ENCODE measurements at places on chromosomes 16 and 17.
A peak's percentile ranks its signal among the peaks of the same experiment; 100 is the strongest.

DNA sequence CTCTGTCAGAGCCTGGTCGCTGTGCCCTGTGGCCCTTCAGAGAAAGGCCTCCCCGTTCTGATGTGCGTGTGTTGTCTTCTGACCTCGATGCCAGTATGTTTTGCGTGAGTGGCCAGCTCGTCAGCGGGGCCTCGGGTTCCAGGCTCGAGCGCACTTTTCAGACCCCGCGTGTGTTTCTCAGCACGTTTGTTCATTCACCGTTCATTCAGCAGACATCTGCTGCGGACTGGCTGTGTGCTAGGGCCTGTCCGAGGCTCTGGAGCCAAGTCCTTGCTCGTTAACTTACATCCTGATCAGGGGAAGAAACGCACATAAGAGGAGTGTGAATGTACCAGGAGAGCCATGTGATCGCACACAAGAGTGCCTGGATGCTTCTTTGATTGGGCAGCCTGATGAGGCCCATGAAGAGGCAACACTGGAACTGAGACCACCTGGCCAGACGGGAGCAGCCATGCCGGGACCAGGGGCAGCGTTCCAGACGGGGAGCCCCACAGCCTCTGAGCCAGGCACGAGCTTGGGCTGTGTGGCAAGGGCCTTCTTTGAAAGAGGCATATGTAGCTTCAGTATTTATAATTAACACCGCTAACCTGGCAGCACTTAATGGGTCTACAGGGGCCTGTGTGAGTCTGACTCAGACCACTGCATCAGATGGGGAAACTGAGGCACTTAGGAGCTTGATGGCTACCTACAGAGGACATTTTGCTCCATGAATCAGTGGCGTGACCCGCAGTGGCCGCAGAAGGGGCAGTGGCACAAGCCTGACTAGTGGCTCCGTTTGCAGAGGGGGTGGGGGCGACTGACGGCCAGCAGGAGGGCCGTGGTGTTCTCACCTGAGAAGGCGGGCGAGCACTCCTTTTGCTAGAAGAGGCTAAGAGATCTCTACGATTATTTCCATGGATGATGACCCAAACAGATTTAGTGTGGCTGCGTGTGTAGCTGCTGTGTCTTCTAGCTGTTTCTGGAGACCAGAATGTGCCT is 187.9 kb upstream of the CHMP6 start:
- DNase-seq, result no peak

GRCh38 chr17:67830440-67830839 is 5.1 kb downstream of the BPTF start:
- DNase-seq, result no peak

DNA sequence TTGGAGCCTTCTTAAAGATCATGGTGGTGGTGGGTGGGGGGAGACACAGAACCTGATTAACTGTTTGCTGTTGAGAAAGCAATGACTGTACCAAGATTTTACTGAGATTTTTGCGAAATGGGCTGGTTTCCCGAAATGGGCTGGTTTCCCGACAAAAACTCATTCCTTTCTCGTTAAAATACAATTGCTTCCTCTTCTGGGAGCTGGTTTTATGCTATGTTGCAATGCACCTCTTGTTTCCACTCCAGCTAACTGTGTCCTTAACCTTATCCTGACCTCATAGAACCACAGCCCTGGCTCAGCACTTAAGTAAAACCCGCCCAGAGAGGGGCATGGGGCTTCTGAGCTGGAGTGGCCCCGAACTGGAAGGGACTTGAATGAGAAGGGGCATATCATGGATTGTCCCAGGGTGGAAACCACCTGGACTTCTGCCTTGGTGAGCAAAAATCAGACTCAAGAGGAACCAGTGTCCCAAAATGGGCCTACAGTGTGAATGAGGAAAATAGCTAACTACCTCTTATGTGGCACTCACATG is 20.9 kb downstream of the FAM20A start:
- no peak for DNase-seq

- DNase-seq, result no peak
Measured at GRCh38 chr16:77046206-77046605, 144.8 kb upstream of the MON1B start.

DNA sequence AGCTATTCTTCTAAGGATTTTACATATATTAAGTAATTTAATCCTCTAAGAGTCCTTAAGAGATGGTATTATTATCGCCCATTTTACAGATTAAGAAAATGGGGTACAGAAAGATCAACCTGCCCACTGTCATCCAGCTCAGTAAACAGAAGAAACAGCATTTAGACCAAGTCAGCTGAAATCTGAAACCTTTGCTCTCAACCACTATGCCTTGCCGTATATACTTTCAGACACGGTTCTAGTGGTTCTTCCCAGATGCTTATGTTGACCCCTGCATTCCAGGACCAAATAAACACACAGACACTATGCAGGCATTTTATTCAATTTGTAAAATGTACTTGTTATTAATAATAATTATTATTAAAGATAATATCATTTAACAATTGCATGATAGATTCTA is 854.8 kb downstream of the KCNJ2 start:
- DNase-seq, result no peak

- no peak for DNase-seq
Measured at GRCh38 chr16:69469807-69470561, 45.6 kb downstream of the CYB5B start.

DNA sequence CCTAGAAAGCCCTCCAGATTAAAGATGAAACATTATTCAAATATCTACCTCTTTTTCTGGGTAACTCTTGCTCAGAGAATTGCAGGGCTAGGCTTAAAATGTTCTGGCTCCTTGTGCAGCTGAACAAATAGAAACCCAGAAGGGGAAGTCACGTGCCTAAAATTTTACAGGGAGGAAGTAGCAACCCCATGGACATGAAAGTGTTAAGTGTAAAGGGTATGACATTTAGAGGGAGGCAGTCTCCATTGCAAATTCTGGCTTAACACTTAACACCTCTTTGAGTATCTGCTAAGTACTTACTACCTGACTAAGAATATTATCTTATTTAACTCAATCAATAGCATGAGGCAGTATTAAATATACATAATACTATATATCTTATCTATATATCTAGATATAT is 376.1 kb upstream of the ERCC4 start:
- DNase-seq, result no peak

DNA sequence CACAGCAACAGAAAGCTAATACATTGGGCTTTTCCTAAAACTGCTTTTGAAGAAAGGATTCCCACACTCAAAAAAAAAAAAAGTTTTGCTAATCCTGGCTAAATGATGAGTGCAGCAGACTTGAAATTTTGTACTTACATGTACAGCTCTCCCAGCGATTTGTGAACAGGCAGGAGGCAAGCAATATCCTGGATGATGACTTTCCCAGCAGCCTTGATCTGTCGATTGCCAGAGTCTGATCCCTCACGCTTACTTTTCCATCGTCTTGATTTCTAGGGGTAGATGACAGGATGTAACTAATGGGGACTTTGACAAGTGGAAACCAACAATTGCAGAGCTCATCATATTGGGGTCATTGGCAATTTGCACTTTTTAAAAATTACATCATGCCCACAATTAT is 91.4 kb downstream of the WDR59 start:
- no peak for DNase-seq

DNA sequence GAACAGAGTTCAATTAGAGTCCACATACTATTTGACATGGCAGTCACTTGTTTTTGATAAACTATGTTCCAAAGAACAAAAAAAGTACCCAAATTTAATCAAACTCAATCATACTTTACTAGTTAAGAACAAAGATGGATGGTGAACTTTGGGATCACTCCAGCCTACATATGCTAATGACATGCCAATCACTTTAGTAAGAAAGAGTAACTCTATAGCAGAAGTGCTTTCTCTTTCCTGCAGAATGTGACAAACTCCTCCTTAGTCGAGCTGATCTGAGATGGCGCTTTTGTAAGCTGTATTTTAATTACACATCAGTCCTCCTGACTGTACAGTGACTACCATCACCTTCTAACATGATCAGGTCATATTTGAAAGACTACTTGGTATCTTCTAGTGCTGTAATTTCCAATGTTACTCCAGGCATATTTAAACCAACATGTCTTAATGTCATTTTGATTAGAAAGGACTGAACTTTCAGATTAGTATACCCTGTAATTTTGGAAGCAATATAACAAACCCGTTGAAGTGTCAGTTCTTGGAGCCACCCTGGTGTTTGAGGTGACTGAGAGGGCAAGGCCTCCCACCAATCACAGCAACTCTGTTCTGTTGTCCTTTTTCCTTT is 4.1 kb downstream of the NETO2 start:
- DNase-seq, result no peak

DNA sequence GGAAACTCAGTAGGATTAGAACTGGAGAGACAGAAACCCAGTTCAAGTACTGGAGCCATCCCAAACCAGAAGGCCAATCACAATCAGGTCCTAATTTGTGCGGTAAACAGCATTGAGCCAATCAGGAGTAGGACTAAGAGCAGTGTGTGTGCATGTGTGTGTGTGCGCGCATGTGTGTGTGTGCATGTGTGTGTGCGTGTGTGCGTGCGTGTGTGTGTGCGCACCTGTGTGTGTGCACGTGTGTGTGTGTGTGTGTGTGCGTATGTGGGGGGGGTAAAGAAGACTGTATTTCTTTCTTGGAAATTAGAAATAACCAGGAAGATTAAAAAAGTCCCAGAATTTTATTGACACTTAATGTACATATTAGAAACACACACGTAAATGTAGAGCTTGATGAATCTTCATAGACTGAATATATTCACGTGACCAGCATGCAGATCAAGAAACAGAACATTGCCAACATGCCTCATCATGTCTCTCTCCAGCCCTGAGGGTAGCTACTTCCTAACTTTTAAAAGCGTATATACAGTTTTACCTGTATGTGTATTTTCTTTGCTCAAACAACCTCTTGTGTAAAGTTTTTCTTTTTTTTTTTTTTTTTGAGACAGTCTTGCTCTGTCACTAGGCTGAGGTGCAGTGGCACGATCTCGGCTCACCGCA is 919 bp upstream of the DHRS7C start:
- no peak for DNase-seq

GRCh38 chr17:31654936-31655335 is 204.1 kb downstream of the COPRS start:
- DNase-seq, result no peak

GRCh38 chr17:413706-414380 is 61.2 kb upstream of the RPH3AL start:
- DNase-seq, result no peak

- DNase-seq, result no peak
Measured at GRCh38 chr17:80694085-80694991, 149.7 kb downstream of the RPTOR start.

DNA sequence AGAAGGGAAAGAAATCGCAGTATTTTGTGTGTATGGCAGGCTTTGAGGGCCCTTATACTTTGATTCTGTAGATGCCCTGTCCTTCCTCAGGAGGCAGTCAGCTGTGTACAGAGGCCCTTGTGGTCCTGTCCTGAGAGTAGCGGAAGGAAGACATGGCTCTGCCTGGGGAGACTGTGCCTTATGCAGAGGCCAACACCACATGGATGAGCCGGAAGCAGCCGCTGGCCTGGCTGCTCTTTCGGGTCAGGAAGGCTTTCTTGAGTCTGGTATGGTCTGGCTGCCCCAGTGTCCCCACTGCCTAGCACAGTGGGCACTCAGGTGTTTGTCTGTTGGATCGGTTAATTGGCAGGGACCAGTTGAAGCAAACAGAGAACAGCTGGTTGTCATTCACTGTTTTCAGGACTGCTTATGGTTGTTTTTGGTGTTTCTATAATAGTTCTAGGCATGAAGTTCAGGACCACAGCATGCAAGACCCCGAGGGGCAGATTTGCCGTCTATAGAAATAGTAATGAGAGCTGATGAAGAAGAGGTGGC is 12.4 kb downstream of the USP10 start:
- no peak for DNase-seq

- DNase-seq, result no peak
Measured at GRCh38 chr17:77793146-77793970, 165.1 kb upstream of the TNRC6C start.

GRCh38 chr16:852451-853185 is 52.1 kb upstream of the GNG13 start:
- DNase-seq, result no peak

GRCh38 chr17:36657763-36658490 is 56.5 kb downstream of the MRM1 start:
- no peak for DNase-seq

GRCh38 chr16:4319454-4320421 is 3.9 kb downstream of the GLIS2 start:
- DNase-seq, result no peak

- no peak for DNase-seq
Measured at GRCh38 chr16:27531186-27531585, 18.5 kb downstream of the GTF3C1 start.

- DNase-seq, result no peak
Measured at GRCh38 chr17:62965174-62965685, 805 bp upstream of the TANC2 start.

- DNase-seq, result peak; percentile 75
Measured at GRCh38 chr16:28974437-28975157, at the start of gene SPNS1. Gene SPNS1 (plus strand): TSS chr16:28974778. CDS start chr16:28975152, 374 bp downstream.

DNA sequence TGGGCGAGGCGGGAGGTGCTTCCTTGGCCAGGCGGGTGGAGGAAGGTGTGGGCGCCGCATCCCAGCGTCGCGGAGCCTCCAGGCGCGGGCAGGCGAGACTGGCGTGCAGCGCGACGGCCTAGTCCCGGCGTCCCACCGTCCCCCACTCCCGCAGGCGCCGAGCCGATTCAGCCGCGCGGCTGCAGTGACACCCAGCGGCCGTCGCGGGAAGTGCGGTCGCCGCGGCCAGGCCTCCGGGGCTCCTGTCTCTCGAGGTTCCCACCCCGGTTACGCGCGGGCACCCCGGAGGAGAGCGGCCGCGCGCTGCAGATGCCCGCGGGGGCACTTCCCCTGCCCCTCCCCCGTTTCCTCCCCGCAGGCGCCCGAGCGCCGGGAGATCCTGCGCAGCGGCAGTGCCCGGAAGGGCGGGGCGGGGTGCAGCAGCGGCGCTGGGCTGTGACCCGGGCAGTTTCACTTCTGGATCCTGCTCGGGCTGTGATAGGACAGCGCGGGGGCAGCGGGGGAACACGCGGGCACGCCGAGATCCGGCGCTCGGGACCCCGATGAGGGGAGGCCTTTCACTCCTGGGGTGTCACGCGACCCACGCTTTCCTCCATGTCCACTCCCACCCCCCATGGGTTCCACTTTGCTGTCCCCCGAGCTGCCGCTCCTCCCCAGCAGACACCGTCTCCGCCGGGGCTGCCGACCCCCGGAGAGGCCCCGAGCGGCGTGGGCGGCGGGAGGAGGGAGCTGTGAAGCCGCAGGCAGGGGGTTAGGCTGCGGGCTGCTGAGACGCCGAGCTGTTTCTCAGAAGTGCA is 16.6 kb downstream of the GRB7 start:
- peak; percentile 97 for DNase-seq
